Hepatocyte (in vitro differentiated cells): ENCODE measurements at places on chromosomes 1 and 21. TPM values are rescaled to one million over a fixed set of nuclear protein-coding genes. Genes with fewer than 3 reads are reported as not detected.

The ADCY10 gene
- 0.93 and 1.4 TPM in 2 replicates for total RNA-seq

GRCh38 chr1:79441238-79441637, 434.7 kb upstream of the ADGRL4 start:
- H3K4me3 ChIP-seq: no peak overlapping the region
- DNase-seq: no peak

DNA sequence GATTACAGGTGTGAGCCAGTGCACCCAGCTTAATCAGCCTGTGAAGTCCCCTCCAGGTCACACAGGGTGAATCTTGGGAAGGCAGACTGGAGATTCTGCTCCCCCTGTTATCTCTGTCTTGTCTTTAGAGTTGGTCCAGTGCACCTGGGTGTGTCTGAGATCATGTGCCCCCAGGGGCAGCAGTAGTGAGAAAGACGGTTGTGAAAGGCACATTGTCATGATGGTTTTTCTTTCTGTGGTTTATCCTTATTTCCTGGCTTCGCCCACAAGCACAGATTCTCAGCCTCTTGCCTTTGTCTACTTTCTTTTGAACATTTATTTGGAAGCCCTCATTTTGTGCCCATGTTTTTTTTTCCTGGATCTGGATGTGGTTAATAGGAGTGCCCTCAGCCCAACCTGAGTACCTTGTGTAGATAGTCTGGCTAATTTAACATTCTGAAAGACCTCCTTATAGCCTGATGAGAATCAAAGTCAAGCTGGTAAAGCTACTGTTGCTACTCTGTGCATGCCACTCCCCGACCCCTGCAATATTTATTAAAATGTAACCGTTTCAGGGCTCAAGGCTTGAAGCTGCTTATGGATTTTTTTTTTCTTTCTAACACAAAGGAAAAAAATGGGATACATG, 23.7 kb downstream of the UCK2 start:
- no peaks in the 10 kb centered on the region for H3K36me3 ChIP-seq
- no peaks in the 10 kb centered on the region for H3K4me1 ChIP-seq
- H3K27me3 ChIP-seq: no peaks in the 10 kb centered on the region
- H3K4me3 ChIP-seq: no peak overlapping the region
- no peak for DNase-seq

The LY9 gene
- total RNA-seq: not detected in 2 replicates

- H3K4me3 ChIP-seq: no peak overlapping the region
- H3K27ac ChIP-seq: no peak overlapping the region
- H3K4me1 ChIP-seq: peaks cover 9% of the 10 kb centered on the region
- no peak for DNase-seq
- no peaks in the 10 kb centered on the region for H3K36me3 ChIP-seq
Observed at GRCh38 chr21:26144031-26144430, 26.5 kb downstream of the APP start.

The ZNF593OS gene
- total RNA-seq: 0.10 TPM in 1 of 2 replicates, not detected in the other

The PTPRC gene
- 0.44 and 0.87 TPM in 2 replicates for total RNA-seq

The SYCP1 gene
- total RNA-seq: not detected in 2 replicates

DNA sequence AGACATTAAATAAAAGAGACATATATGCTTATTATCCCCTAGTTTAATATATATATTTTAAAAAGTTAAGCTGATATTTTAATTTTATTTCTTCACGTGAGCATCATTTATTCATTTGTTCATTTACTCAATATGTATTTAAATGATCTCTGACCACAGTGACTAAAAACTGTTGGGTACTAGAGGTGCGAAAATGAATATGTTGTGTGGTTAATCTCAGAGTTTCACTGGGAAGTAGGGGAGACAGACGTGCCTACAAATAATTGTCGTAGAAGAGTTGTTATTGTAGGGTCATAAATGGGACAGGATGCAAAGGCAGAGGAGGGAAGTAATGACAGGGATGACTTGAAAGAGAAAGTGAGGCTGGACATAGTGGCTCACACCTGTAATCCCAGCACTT, 213.0 kb upstream of the CACYBP start:
- no peaks in the 10 kb centered on the region for H3K27me3 ChIP-seq
- no peak overlapping the region for H3K4me3 ChIP-seq
- H3K36me3 ChIP-seq: no peaks in the 10 kb centered on the region
- no peak for DNase-seq
- no peaks in the 10 kb centered on the region for H3K4me1 ChIP-seq

DNA sequence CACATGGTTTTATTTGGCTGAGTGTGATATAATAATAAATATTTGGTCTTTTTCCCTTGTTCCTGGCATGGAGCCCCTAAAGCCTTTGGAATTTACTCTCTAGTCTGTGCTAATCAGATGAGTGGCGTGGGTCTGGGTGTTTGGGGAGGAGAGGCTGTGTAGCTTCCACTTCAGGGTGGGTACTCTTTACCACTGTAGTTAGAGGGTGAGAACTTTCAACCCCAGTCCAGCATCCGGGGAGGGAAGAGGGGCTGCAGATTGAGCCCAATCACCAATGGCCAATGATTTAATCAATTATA, 20.0 kb downstream of the USP25 start:
- no peaks in the 10 kb centered on the region for H3K36me3 ChIP-seq
- H3K27ac ChIP-seq: peak overlapping the region; percentile 22
- DNase-seq: peak; percentile 5

DNA sequence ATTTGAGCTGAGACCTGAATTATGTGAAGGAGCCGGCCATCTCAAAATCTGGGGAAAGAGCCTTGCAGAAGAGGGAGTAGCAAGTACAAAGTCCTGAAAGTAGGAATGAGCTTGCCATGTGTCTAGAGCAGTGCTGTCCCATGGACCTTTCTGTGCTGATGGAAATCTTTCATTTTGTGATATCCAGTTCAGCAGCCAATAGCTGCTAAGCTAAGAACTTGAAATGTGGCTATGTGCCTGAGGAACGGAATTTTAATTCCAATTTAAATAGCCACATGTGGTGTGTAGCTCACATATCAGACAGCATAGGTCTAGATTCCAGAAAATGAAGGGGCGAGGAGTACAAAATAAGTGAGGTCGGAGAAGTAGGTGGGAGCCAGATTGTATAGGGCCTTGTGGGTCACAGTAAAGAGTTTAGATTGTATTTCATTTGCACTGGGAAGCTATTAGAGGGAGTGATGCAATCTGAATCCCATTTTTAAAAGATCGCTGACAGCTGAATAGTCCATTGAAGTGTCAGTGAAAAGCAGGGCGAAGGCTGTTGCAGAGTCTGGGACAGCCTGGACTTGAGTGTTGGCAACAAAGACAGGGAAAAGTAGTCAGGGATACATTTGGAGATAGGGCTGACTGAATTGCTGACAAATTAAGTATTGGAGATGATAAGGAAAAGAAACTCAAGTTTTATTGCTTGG, 80.3 kb downstream of the TMEM200B start:
- H3K4me1 ChIP-seq: no peaks in the 10 kb centered on the region
- no peak overlapping the region for H3K27ac ChIP-seq
- DNase-seq: no peak
- H3K4me3 ChIP-seq: no peak overlapping the region
- no peaks in the 10 kb centered on the region for H3K27me3 ChIP-seq

The OR2T33 gene
- total RNA-seq: not detected in 2 replicates

GRCh38 chr1:11770011-11770410, 8.0 kb downstream of the C1orf167 start:
- no peak overlapping the region for H3K27ac ChIP-seq
- H3K4me1 ChIP-seq: no peaks in the 10 kb centered on the region
- no peak overlapping the region for H3K4me3 ChIP-seq
- DNase-seq: no peak
